Lung microvascular endothelial cell (primary cell): ENCODE measurements at places on chromosomes 13 and 19.

- no peak for DNase-seq
Measured at GRCh38 chr13:103009051-103009840, 57.0 kb downstream of the SLC10A2 start.

GRCh38 chr13:59774491-59774971 is 389.2 kb downstream of the DIAPH3 start:
- no peak for DNase-seq

- no peak for DNase-seq
Measured at GRCh38 chr13:104816726-104817125, 1718.7 kb downstream of the EFNB2 start.

DNA sequence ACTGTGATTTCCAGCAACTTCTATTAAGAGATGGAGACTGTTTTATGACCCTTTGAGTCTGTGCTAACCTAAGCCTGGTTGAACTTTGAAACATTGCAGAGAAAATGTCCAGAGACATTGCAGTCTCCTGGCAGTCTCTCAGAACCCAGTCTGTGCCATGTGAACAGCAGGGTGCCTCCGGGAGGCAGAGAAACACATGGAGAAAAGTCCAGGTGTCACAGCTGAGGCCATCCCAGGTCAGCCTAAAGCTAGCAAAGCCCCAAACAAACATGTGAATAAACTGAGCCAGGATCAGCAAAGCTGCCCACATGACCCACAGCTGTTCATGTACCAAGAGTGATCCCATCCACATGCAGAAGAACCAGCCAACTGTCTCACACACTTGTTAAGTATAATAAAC is 7.8 kb downstream of the CYP4F11 start:
- no peak for DNase-seq

DNA sequence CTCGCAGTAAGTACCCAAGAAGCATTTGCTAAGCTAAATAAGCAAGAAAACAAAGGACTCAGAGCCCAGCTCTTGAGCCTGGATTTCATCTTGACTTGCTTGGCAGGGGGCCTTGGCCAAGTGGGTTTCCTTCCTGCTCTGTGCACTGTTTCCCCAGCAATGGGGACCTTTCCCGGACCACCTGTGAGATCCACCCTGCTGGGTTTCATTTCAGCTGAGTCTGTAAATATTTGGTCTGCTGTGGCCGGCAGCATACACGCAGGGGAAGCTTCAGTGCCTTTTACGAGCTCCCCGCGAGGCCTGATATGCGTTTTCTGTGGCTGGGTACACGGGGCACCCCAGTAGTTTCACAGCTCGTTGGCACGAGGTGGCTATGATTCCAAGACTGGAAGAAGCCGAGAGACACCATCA is 12.4 kb upstream of the TINCR start:
- no peak for DNase-seq
